Left ventricle myocardium superior (tissue), 1 donor: ENCODE measurements at places on chromosomes 7 and 10. TPM values are rescaled to one million over a fixed set of nuclear protein-coding genes. Genes with fewer than 3 reads are reported as not detected.
A peak's percentile ranks its signal among the peaks of the same experiment; 100 is the strongest.

The RASSF4 gene
- total RNA-seq: 93.5 TPM

The ZNF394 gene
- total RNA-seq: 17.4 TPM

DNA sequence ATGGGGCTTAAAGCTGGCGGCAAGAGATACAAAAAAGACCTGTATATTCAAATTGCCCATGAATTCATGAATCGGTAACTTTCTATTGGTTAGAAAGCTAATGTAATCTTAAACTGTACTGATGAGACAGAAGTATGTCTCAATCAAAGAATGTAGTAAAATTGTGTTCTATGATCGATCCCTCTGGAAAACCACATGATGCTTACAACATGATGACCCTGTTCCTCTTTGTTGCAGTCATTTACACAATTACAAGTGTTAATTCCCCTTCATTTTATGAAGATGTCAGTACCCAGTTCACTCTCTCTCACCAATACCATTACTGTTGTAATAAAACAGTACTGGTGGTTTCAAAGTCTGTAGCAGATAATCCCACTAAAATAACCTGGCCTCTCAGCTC, 10.1 kb downstream of the KIF5B start:
- no peak for DNase-seq

- peak; percentile 53 for DNase-seq
Measured at GRCh38 chr10:11874568-11875493, 51.7 kb downstream of the PROSER2 start.

- DNase-seq: peak; percentile 44
Measured at GRCh38 chr10:7275761-7276440, 134.9 kb downstream of the SFMBT2 start.

The GPR26 gene
- not detected for total RNA-seq

The PIP gene
- total RNA-seq: not detected

The UNCX gene
- total RNA-seq: not detected

GRCh38 chr7:107269790-107270189, 101.0 kb downstream of the HBP1 start:
- DNase-seq: no peak

- DNase-seq: no peak
Measured at GRCh38 chr10:63596924-63597323, 75.7 kb downstream of the REEP3 start.

DNA sequence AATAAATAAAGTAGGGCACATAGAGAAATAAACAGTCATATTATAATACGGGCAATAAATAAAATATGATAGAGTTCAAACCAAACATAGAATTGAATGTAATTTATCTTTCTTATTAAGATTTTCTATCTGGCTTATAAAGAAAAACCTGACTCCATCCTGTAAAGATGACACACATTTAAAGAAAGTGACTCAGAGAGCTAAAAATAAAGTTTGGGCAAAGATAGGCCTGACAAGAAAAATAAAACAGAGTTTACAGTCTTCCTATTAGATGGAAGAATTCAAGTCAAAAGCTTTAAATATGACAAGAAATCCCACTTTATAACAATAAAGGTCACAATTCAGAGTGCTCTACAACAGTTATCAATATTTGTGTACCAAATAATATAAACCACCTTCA, 580.6 kb downstream of the PHTF2 start:
- DNase-seq: no peak

The DAGLB gene
- 10.1 TPM for total RNA-seq

GRCh38 chr7:155223503-155223902, 74.2 kb upstream of the INSIG1 start:
- DNase-seq: no peak

DNA sequence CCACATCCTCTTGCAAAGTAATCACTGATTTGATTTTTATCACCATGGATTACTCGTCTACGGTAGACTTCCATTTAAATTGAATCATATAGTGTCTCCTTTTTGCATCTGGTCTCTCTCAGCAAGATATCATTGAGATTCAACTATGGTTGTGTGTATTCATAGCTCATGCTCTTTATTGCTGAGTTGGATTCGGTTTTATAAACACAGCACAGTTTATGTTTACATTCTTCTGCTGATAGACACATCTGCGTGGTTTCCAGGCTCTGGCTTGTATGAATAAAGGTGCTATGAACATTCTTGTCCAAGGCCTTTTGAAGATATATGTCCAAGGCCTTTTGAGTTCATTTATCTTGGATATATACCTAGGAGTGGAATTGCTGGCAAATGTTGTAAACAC, 356.5 kb upstream of the CELF2 start:
- DNase-seq: no peak

DNA sequence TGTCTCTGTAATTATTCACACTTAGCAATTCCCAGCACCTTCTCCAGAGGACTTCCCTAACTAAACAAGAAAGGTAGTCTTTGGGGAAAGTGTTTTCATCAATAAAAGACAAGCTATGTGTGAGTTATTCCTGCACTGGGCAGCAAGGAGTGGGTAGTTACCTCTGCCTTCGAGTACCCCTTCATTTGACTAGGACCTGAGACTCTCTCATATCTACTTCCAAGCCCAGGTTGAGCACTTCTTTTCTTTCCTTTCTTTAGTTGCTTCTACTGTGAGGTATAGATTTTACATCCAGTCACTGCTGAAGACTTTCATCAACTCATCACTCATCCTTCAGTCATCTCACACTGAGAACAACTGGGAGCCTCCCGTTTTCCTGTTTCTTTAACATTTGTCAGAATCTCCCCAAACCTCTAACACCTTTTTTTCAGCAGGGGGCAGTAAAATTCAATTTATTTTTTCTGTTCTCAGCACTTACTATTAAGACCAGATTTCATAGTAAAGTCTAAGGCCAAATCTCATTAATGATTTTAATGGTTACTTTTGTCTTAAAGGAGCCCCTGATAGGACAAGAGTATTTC, 80.1 kb upstream of the PRSS1 start:
- DNase-seq: no peak

- DNase-seq: no peak
Measured at GRCh38 chr10:12503311-12503710, 154.0 kb downstream of the CAMK1D start.
